ENCODE measurements at places on chromosomes 7 and 10.

DNA sequence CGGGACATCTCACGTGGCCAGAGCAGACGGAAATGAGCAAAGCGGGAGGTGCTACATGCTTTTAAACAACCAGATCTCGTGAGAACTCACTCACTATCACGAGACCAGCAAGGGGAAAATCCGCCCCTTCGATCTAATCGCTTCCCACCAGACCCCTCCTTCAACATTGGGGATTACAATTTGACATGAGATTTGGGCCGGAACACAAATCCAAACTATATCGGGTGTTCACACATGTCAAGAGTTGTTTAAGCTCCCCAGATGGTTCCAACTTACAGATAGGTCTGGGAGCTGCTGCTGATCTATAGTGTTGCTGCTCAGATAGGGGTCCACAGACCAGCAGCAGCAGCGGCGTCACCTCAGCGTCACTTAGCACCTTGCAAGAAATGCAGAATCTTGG lies 194.9 kb downstream of the GPAM start:
- no peak for DNase-seq

GRCh38 chr10:26792758-26793495 lies 67.8 kb downstream of the ABI1 start:
- DNase-seq: no peak

DNA sequence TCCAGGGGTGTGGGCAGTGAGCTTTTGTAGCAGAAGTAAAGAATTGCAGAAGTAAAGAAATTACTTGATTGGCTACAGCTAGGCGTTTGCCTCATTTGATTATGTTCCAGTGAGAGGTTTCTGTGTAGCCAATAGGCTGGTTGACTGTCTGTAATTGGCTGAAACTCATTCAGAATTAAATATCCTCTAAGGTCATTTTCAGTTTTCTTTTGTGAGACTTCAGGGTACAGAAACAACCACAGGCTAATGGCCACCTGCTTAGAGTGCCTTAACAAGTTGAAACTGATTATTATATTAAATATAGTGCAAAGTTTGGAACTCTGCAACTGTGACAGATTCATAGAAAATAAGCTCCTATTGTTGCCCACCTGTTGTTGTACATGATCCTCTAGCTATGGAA lies 10.6 kb downstream of the SEC61A2 start:
- no peak for DNase-seq

DNA sequence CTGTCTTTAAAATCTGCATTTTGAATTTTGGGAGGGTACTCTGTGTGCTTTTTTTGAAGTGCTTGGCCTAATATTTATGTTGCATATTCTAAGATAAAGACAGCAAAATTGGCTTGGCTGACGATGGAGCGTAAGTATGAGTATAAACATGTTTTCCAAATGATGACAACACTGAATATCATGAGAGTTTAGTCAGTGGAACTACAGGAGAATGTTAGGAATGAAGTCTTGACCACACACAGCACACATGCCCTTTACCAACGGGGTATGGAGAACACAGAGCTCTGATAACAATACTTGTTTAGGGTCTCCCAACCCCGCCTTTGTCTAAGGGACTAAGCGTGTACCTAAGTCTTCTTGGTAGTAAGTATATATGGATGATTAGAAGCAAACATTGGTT lies 253.9 kb upstream of the FZD8 start:
- DNase-seq: no peak

- no peak for DNase-seq
Observed at GRCh38 chr7:158068853-158069252, 518.8 kb downstream of the PTPRN2 start.

DNA sequence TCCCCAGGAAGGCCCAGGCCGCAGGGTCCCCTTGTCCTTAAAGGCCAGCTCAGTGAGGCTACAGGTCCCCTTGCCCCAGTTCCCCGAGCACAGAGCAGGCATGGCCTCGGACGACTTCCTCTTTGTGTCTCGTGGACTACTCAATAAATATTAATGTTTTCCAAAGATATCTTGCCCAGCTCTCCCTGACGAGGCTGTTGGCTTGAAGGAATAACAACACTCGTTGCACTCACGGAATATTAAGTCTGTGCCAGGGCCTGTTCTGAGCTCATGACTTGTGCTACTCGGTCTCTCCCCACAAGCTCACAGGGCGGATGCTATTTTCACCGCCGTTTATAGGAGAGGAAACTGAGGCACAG lies 68.2 kb downstream of the CUX1 start:
- DNase-seq: no peak

GRCh38 chr7:155593461-155594162 lies 47.3 kb upstream of the CNPY1 start:
- DNase-seq: no peak

- DNase-seq: no peak
Observed at GRCh38 chr7:8146788-8147413, 115.1 kb downstream of the ICA1 start.

DNA sequence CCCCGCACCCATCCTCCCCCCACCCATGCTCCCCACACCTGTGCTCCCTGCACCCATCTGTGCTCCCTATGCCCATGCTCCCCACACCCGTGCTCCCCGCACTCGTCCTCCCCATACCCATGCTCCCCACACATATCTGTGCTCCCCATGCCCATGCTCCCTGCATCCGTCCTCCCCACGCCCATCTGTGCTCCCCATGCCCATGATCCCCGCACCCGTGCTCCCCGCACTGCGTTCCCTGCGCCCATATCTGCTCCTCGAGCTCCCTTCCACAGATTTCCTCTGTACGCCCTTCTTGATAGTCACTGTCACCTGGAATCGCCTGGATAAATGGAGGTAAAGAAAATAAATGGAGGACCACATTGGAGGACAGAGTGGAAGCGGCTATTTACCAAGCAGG lies 9.9 kb downstream of the DIP2C start:
- DNase-seq: no peak

- no peak for DNase-seq
Observed at GRCh38 chr10:20327954-20328353, 511.7 kb downstream of the PLXDC2 start.

- no peak for DNase-seq
Observed at GRCh38 chr7:69868921-69869320, 270.6 kb downstream of the AUTS2 start.

DNA sequence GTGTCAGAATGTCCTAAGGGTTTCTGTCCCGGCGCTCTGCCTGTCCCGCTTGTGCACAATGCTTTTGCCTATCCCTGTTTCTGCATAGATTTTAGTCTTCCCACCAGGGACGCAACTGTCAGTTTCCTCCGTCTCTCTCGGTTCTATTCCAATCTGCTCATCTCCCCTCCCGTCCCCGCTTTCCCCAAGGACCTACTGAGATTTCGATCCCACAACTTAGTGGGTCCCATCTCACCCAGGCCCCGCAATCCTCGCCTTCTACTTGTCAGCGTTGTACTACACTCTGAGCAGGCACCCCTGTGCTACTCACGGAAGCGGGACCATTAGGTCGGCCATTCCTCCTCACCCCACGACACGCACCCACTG lies 519 bp upstream of the ZNF655 start:
- no peak for DNase-seq

GRCh38 chr10:116100984-116101383 lies 172.0 kb downstream of the GFRA1 start:
- no peak for DNase-seq

GRCh38 chr10:71234004-71234894 lies 21.9 kb downstream of the UNC5B start:
- no peak for DNase-seq

DNA sequence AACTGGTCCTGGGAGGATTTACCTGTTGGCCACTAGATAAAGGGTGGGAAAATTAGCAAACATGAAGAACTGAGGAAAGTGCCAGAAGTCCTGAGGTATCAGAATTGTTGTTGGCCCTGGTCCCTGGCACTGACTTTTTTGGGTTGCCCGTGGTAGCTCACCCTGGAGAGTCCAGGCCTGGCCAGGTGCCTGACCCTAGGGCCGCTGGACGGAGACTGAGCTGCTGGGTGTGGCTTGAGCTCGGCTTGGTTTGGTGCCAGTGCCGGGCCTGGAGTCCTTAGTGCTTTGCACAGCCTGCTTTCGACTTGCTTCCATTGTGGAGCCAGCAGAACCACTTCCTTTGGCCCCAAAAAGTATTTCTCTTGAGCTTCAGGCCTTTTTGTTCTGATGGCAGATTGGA lies 12.9 kb downstream of the MDH2 start:
- no peak for DNase-seq

GRCh38 chr10:1609648-1609970 lies 127.7 kb downstream of the ADARB2 start:
- no peak for DNase-seq

- no peak for DNase-seq
Observed at GRCh38 chr7:52959336-52959735, 76.1 kb upstream of the POM121L12 start.

DNA sequence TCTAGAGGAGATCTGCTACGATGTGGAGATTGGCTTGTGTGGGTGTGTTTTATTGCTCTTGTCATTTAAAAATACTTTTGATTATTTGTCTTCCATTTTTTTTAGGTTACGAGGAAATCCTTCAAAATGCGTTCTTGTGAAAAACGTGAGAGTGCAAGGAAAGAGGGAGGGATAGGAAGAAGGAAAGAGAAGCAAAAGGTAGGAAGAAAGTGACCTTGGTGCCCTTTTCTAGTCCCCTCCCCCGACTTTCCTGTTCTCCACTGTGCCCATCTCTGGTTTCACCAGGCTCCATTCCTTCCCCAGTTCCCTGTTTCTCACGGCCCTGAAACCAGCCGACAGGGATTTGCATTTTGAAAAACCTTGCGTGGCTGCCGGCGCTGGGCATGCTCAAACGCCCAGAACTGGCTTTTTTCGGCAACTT lies 506 bp upstream of the GNAI1 start:
- DNase-seq: no peak

GRCh38 chr7:129690701-129691100 lies 79.2 kb downstream of the NRF1 start:
- no peak for DNase-seq

- DNase-seq: no peak
Observed at GRCh38 chr7:40582539-40582938, 447.7 kb downstream of the SUGCT start.

DNA sequence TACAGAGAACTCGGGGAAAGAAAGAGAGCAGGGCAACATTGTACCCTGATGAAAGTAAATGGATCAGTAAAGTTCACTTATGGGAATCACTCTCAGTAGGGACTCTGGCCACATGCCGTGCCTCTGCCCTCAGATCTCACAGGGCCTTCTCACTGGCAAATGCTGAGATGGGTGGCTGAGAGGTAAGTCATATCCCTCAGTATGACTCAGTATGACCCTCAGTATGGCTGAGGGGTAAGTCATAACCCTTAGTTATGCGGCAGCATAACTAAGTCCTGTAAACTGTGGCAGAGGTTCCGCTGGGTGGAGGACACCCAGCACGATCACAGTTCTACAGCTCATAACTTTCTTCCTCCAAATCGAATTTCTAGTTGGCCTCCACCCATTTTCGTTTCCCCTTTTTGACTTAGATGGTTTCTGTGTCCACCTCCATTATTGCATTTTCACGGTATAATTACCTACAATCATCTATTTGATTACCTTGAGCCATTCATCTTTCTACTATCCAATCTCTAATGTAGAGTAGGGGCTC lies 26.5 kb upstream of the WNT16 start:
- DNase-seq: no peak

- no peak for DNase-seq
Observed at GRCh38 chr10:114680543-114681117, 22.6 kb upstream of the ABLIM1 start.

DNA sequence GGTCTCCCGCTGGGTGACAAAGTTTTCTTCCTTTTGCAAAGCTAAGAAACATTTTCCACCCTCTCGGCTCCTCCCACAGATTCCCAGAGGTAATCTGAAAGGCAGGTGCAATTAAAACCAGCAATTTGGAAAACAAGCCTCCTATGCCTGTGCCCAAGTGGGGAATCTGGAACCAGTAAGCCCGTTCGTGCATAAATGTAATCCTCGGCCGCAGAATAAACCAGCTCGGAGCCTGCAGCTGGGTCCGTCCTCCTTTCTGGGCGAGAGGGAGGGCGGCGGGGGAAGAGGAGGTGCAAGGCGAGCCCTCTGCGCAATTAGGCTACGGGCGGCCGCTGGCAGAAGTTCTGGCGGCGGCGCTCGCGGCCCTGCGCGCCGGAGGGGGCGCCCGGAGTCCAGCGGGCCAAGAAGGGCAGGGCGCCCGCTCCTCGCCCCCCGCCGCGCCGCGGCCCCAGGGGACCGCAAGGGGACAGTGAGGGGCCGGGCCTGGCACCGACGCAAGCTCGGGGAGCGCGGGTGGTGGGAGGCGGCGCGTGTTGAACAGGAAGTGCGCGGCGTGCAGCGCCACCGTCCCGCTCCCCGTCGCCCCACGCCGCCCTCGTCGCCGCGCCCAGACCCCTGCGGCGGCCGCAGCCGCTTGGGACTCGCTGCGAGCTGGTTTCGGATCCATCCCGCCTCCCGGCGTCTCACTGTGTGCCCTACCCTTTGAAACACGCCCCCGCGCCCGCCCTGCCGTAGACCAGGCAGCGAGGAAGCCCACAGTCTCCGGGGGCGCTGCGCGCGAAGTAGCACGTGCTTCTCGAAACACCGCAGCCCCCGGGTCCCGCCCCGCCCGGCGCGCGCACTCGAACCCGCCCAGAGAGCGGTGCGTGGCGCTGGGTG lies at the start of gene PRKAG2:
PRKAG2 (minus strand) TSS at position 217 of the 879 bp plus-strand sequence. CDS start 495 bp downstream, outside the sequence.
- DNase-seq: no peak

DNA sequence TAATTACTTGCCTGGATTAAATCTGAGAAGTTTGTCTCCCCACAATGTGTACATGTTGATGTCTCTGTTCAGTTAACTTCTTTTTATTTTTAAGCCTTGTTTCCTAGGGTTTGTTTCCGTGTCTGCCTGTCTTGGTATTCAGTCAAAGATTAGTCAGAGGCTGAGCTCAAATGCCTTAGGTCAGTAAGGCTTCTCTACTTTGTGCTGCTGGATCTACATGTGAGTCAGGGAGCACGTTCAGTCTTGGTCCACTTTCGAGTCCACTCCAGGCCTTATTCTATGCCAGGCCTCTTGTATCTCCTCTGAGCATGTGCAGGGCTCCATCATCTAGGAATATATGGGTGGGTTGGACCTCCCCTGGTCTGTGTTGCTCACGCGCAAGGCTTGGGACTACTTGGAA lies 93.3 kb upstream of the FZD8 start:
- DNase-seq: no peak

DNA sequence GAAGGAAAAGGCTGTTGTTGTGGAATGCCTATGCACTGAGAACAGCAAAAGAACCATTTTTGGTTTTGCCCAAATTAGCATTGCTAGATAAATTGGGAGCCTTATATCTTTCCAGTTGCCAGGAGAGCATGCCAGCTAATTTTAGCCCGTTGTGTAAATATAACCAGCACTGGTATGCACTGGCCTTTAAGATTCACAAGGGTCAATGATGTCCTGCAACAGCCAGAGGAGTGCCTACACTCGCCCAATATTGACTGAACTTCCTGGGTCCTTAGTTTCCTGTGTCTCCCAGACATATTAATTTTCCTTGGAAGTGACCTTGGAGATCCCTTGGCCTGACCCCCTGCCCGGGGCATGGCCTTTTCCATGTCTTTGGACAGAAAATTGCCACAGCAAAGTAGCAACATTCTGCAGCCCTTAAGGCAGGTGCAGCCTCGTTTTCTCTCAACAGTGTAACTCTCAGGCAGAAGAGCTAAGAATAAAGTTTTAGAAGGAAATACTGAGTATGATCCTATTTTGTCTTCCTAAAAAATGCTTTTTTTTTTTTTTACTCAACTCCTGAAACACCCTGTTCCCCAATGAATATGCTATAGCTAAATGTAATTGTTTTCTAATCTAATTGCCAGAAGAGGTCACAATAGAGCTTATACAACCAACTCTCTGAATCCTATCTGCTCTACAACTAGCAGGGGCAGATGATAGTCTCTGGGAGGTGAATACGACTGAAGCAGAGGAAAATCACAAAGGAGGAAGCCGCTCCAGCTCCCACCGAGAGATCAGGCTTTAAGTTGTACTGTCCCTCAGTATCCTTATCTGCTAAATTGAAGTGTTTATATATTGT lies 131.9 kb upstream of the PCGF5 start:
- DNase-seq: no peak

All from stimulated activated CD4-positive, alpha-beta T cell treated with anti-CD3 and anti-CD28 coated beads, TNF-alpha, amount 100 ng/mL, for 48 hours (primary cell).